ENCODE measurements at places on chromosomes 2 and 18. TPM values are rescaled to one million over a fixed set of nuclear protein-coding genes. Genes with fewer than 3 reads are reported as not detected.

The RFX8 gene
- 6.8 TPM for total RNA-seq

The KCNG3 gene
- total RNA-seq, result not detected

The STK11IP gene
- total RNA-seq, result 22.2 TPM

The DQX1 gene
- total RNA-seq, result not detected

Data from hair follicle dermal papilla cell (primary cell).